ENCODE measurements at places on chromosomes 12 and 14. TPM values are rescaled to one million over a fixed set of nuclear protein-coding genes. Genes with fewer than 3 reads are reported as not detected.
A peak's percentile ranks its signal among the peaks of the same experiment; 100 is the strongest.

GRCh38 chr14:36869125-36869524 lies 207.5 kb downstream of the PAX9 start:
- DNase-seq = no peak

DNA sequence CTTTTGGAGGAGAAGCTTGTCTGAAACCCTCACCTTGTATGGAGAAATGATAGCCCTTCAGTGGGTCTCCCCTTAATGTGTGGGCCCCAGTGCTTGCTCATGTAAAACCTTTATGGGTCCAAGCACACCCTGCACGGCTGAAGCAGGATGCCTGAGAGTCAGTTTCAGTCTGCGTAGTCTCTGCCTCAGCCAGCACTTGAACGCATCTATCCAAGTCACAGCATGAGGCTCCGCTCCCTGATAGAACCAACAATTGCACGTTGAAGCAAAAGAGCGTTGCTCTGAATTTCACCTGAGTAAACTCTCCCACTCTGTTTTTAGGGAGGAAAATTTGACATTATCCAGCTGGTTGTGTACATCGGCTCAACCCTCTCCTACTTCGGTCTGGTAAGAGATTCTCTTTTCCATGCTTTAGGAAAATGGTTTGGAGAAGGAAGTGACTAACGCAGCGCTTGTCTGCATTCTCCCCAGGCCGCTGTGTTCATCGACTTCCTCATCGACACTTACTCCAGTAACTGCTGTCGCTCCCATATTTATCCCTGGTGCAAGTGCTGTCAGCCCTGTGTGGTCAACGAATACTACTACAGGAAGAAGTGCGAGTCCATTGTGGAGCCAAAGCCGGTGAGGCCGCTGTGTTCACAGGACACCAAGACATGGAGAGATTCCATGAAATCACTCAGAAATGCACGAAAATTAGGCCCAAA lies 33.0 kb upstream of the P2RX4 start:
- DNase-seq = no peak

- DNase-seq = no peak
Observed at GRCh38 chr12:51200806-51201205, 17.1 kb downstream of the POU6F1 start.

- no peak for DNase-seq
Observed at GRCh38 chr12:26795910-26796309, 37.1 kb downstream of the ITPR2 start.

- peak; percentile 38 for DNase-seq
Observed at GRCh38 chr12:75488553-75488952, 8.0 kb downstream of the GLIPR1 start.

TMTC2 gene
- total RNA-seq = 25.5 TPM

AMIGO2 gene
- 1.7 TPM for total RNA-seq
